ENCODE measurements at places on chromosomes 16 and 17.

DNA sequence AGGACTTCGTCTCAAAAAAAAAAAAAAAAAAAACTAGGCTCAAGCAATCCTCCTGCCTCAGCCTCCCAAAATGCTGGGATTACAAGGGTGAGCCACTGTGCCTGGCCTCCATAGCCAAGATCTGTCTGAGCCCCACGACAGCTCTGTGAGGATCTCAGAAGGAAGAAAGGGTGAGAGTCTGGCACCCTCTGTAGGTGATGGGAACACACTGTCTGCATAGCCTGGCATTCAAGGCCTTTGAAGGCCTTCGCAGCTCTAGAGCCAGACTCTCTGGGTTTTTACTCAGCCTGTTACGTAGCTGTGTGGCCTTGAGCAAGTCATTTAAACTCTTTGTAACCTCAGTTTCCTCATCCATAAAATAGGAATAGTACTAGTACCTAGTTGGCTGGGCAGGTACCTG, 6.3 kb upstream of the XPO6 start:
- peak; percentile 61 for DNase-seq

- DNase-seq = peak; percentile 14
These were observed 4.7 kb upstream of the MPO start for GRCh38 chr17:58285422-58285810.

DNA sequence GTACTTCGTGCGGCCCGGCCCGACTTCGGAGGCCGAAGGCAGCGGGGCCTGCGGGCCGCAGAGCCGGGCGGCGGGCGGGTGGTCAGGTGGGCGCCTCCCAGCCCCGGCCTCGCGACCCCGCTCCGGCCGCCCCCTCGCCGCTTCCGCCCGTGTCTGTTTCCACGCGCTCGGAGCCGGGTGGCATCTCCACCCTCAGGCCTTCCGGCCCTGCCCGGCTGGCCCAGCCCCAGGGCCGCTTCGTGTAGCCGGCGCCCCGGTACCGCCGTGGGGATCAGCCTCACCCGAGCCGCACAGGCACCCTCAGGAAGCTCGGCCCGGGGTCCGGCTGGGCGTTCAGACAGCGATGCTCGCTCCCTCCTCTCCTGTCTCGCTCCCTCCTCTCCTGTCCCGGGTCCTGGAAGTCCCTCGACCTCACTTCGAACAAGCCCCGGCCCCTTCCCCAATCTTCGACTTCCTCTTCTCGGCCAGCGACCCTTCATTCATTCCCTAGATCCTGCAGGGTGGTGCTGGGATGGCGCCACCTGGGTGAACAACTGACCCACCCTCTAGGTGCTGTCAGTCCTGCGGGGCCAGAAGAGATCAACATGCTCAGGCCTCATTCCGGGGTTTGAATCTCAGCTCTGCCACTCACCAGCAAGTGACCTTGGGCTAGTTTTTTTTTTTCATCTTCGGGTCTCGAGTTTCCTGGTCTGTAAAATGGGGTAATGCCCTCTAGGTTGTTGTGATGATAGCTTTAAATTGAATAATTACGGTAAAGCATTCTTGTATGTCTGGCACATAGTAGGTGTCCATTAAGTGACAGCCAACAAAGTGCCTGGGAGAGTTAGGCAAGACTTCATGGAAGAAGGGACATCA, 610 bp downstream of the VPS4A start:
- peak; percentile 28 for DNase-seq

DNA sequence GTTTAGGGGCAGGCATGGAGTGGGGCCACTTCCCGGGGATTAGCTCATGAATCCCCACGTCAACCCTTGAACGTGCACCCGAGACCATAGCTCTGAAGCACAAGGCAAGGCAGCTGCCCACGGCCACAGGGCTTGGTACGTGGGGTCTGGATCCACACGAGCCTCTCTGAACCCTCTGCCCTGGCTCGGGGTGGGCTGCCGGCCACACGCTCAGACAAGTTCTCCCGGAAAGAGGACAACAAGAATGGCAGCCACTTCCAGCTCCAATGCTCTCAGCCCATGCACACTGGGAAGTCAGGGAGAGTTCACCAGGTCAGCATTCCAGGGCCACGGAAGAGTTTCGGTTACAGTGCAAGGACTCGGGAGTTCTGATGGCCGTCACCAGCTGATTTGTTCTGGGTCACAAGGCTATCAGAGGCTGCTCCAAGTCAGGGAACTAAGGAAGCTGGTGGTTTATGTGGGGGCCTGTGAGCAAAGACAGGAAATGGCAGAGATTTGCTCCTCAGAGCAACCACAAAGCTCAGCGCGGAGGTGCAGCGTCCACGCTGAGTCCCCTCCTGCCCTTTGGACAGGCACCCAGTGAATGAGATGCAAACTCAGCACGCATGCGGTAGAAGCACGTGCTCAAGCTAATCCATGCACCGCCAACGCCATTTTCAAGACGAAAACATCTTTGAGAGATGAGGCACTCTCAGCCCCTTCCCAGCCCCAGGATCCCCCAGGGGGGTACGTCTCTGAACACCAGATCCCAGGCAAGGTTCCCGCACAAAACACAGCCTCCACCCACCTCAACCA, 356.4 kb downstream of the FOXL1 start:
- DNase-seq = no peak
